Stimulated activated CD4-positive, alpha-beta T cell treated with anti-CD3 and anti-CD28 coated beads, TNF-alpha, amount 100 ng/mL, for 4 hours (primary cell): ENCODE measurements at places on chromosomes 11 and 22.
A peak's percentile ranks its signal among the peaks of the same experiment; 100 is the strongest.

DNA sequence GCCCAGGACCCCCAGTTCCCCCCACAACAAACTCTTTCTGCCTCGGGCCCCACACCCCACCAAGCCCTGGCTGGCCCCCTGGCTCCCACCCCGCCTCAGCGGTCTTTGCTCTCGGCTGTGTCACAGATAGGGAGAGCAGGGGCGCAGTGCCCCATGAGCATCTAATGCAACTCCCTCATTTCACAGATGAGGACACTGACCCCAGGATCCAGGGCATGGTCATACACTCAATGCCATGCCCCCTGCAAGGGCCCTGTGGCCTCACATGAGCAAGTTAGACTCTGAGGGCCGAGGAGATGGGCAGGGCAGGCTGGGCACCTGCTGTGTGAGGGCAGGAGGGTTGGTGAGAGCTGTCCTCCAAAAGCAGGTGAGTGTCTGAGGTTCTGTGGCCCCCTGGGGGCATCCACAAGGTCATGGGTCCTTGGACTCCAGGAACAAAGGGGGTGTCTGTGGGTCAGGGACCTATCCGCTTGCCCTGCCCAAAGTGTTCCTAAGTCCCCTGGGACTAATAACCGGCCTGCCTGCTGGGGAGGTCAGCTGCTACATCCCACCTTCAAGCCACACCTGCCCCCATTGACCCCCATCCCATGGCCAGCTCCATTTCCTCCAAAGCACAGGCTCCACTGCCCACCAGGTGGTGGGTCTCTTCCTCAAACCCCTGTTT, 2.5 kb downstream of the MIF start:
- DNase-seq, result no peak

GRCh38 chr11:81869351-81870065, 864.2 kb downstream of the FAM181B start:
- peak; percentile 29 for DNase-seq

DNA sequence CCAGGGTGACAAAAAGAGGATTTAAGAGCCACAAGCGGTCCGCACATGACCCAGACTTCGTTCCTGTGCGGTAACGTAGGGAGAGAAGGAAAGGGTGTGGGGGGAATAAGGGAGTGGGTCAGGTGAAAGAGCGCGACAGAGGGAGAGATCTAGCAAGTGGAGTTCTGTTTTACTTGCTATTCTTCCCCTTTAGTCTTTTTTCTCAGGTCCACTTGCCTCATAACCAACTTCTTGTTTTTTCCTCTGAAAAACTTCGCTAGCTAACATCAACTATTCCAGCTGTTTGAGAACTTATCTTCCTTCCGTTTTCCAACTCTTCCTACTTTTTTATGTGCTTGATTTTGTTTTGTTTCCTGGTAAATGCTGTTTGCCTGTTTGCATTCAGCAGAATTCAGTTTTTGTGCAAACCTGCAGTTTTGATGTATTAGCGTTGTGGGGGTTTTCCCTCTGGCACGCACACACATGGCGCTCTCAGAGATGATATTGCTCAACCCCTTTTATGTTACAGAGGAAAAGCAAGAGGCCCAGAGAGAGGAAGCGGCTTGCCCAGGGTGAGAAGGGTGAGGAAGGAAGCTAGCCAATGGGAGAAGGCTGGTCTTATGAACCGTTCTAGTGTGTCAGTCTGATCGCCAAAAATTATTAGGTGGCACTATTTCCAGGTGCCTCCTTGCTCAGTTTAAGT, 592 bp upstream of the CTSC start:
- DNase-seq, result peak; percentile 18

DNA sequence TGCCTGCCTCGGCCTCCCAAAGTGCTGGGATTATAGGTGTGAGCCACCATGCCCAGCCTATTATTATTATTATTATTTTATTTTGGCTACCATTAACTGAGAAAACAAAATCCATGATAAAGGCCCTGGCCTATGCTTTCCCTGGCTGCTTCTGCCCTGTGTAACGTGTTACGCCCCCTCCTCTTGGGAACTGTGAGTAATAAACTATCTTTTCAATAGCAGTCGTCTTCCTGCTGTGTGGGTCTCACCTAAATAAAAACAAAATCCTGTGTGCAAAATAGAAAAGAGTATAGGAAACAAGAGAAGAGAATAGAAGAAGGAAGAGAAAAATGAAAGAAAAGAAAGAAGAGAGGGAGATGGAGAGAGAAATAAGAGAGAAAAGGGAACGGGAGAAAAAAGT, 237.0 kb downstream of the MIAT start:
- no peak for DNase-seq

DNA sequence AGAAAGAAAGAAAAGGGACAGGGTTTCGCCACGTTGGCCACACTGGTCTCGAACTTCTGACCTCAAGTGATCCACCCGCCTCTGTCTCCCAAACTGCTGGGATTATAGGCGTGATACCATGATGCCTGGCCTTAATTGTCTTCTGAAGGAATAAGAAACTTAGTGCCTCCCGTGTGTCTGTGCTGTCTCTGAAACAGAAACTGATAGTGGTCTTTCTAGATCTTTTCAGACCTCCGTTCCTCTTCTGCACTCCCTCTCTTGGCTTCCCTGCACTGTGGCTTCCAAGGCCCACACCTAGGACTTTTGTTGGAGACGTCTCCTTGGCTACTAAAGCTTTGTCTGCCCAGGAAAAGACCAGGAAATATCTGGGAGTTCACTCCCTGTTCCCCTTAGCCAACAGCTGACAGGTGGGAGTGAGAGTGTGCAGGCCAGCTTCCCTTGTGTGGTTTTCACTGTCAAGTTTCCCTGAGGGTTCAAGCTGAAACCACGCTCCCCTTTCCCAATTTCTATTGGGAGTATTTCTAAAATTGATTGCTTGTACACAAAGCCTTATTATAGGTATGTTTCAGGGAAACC, 10.1 kb upstream of the HTR3B start:
- no peak for DNase-seq

- no peak for DNase-seq
Observed at GRCh38 chr11:10400856-10401255, 54.2 kb upstream of the AMPD3 start.

GRCh38 chr11:6576471-6577373, 26.7 kb downstream of the RRP8 start:
- DNase-seq, result no peak

- DNase-seq, result no peak
Observed at GRCh38 chr11:65439331-65440181, 17.0 kb downstream of the NEAT1 start.

GRCh38 chr11:12009617-12010321, 1.3 kb upstream of the DKK3 start:
- DNase-seq, result no peak

DNA sequence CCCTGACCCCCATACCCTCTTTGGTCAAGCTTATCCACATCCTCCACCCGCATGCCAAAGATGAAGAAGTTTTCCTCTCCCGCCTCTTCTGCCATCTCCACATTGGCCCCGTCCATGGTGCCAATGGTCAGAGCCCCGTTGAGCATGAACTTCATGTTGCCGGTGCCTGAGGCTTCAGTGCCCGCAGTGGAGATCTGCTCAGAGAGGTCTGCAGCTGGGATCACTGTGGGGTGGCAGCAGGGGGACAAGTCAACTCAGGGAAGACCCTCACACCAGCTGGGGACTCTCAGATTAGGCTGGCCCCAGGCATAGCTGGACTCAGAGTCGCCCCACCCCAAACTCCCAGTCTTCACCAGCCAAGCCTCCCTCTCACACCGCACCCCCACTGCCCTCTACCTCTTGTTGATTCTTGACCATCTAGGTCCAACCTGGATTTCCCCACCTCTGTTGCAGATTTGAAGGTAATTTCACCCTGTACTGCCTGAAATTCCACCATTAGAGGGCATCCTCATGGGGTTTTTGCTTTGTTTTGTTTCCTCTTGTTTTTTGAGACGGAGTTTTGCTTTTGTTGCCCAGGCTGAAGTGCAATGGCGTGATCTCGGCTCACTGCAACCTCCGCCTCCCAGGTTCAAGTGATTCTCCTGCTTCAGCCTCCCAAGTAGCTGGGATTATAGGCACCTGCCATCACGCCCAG, 6.6 kb upstream of the RASGRP2 start:
- DNase-seq, result no peak

GRCh38 chr11:58771458-58771855, 39.7 kb upstream of the GLYAT start:
- no peak for DNase-seq

DNA sequence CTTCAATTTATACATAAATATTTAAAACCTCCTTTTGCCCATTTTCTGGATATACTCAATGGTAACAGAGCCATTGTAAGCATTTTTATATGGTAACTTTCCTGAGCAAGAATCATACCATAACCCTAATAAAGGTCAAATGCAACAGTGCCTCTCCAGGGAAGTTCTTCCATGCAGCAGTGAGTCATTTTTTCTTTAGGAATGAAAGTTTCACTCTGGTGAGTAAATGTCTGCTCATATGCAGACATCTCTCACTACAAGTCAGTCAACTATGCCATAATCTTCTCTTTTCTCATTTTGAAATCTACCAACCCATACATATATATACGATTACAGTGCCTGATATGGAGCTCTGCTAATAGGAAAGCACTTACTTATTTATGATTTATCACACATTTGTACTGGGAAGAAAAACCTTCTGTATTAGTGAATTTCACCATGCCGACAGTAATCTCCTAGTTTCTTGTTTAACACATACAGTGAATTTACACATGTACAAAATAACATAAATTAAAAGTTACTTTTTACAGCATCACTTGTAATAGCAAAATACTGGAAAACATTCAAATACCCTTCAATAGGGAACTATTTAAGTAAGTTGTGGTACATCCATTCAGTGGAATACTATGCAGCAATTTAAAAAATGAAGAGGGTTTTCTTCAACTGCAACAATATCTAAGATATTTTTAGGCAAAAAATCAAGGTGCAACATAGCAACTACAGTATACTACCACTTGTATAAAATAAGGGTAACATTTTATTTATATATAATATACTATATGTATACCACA, 16.0 kb downstream of the STK33 start:
- DNase-seq, result no peak

- DNase-seq, result no peak
Observed at GRCh38 chr22:33389936-33390335, 331.8 kb upstream of the SYN3 start.

DNA sequence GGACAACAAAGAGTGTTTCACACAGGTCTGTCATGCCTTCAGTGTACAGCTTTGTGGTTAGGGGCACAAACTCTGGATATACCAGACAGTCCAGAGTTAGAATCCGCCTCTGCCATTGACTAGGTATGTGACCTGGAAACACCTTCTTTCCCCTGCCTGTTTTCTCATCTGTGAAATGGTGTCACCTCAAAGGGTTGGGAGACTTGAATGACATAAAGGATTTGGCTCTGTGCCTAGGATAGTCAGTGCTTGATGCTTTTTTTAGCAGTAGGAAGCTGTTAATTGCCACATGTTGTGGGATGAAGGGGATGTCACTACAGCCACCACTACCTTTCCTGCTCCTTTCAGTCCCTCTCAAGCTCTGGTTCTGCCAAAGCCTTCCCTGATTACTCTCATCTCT, 17.4 kb upstream of the LRRC55 start:
- DNase-seq, result no peak

DNA sequence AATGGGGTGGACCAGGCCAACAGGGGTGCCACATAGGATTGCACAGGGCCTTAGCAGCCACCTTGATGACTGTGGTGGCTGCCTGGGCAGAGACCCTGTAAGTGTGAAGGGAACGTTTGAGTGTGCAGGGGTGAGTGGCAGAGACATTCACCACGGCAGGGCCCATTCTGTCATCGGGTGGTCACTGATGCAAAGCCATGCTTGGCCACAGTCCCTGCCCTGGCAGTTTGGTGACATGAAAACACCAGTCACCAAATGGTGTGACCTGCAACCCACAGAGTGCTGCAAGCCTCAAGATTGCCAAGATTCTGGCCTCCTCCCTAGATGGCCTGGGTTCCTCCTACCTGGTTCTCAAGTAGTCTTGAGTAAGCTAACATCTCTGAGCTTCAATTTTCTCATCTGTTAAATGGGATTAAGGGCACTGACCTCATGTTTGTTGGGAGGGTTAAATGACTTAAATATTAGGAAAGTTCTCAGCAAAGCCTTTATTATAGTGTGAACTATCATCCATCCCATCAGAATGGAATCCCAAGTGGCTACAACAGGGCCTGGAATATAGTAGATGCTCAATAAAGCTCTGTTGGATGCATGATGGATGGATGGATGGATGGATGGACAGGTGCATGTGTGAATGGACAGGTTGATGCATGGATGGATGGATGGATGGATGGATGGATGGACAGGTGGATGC, 53.0 kb downstream of the MACROD1 start:
- DNase-seq, result no peak

GRCh38 chr11:89220684-89221339, 43.1 kb downstream of the TYR start:
- no peak for DNase-seq

GRCh38 chr11:28110108-28110820, 2.1 kb downstream of the METTL15 start:
- DNase-seq, result peak; percentile 19

GRCh38 chr11:11622340-11622706, 518 bp upstream of the GALNT18 start:
- DNase-seq, result no peak

GRCh38 chr11:10267821-10268220, 26.2 kb downstream of the SBF2 start:
- no peak for DNase-seq

GRCh38 chr11:46330154-46330553, 17.1 kb upstream of the DGKZ start:
- DNase-seq, result no peak

DNA sequence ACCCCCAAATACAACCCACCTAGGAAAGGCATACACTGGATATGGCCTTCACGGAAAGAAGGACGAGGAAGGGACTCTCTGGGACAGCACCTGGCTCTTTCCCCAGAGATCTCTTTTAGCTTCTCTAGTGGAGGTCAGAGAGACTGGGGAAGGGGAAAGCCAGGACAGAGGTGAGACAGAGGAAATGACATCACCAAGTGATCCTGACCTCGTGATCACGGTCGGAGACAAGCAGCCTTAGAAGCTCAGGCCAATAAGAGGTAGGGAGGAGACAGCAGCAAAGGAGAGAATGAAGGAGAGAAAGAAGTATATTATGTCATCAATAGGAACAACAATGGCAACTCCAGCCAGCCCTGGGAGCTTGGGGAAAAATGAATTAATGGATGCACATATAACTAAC, 15.4 kb upstream of the TMPRSS13 start:
- no peak for DNase-seq

DNA sequence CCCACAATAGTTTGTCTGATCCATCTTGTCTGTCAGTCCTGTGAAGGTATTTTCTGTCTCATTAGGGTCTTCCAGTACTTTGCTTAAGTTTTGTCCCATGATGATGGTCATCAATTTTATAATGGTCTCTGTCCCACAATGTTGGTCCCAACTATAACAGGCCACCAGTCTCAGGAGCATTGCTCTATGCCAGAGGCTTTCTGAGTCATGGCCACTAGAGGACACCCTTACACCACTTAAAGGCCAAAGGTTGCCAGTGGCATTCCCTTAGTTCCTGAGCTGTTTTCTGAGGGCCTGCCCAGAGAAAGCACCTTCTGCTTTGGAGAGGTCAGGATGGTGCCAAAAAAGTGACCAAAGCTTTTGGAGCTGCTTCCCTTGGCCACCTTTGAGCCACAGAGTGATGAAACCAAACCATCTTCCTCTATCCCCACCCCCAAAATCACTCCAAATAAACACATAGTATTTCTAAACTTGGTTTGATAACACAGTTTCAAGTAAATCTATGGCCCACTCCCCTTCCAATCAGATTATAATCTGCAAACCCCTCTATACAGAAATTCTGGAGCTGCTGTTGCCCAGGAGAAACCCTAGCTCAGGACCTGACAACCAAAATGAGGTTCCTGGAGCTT, 19.3 kb downstream of the EIF3F start:
- no peak for DNase-seq

- no peak for DNase-seq
Observed at GRCh38 chr22:38841211-38841610, 2.6 kb downstream of the NPTXR start.
